NCI-H146 (cell line): ENCODE measurements at places on chromosomes 2 and 18.

GRCh38 chr2:16709769-16710168 is 44.1 kb upstream of the CYRIA start:
- no peak for DNase-seq

GRCh38 chr2:232528746-232529460 is 2.9 kb downstream of the CHRND start:
- DNase-seq = no peak

GRCh38 chr2:212034841-212035585 is 503.6 kb downstream of the ERBB4 start:
- DNase-seq = no peak

GRCh38 chr2:45256867-45257641 is 247.8 kb upstream of the SIX2 start:
- peak; percentile 95 for DNase-seq

- no peak for DNase-seq
Observed at GRCh38 chr2:23483791-23484190, 98.8 kb downstream of the KLHL29 start.

DNA sequence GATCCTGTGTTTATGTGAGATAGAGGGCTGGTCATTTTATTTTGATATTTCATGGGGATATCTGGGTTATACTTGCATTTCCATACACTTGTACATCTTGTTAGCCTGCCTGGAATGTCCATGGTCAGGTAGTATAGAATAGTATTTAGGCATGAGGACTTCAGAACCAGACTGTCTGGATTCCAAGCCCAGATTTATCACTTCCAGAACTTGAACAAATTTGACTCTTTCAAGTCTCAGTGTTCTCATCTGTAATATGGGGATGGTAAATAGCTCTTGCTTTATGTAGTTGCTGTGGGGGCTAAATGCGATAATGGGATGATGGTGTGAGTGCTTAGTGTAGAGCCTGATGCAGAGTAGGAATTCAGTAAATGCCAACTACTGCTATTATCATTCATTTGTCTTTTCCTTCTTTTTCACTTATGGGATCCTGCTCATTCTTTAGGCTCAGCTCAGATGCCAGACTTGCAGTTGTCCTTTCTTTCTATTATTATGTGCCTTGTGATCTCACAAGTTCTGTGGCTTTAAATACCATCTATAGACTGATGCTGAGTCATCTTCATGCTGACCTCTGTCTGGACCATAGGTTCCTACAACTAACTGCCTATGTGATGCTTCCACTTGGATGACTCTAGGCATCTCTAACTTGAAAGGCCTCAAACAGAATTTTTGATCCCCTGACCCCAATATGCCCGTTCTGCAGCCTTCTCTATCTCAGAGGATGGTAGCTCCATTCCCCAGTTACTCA is 67.4 kb downstream of the POLE4 start:
- no peak for DNase-seq

DNA sequence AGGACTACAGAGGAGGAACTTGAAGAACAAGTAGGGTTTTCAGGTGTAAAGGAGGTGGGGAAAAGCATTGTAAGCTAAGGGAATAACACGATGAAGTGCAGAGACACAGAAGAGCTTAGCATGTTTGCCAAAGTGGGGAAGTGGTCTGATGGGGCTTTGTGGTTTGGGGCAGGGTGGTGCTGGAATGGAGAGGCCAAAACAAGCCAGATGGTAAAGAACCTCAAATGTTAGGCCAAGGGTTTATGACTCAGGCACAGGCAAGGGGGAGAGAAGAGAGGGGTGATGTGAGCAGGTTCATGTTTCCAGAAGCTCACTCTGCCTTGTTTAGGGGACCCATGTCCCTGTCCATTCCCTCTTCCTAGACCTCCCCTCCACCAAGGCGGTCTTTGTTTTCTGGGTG is 104.5 kb upstream of the YWHAQ start:
- DNase-seq = no peak

- DNase-seq = no peak
Observed at GRCh38 chr18:38900031-38900430, 1334.4 kb upstream of the CELF4 start.

GRCh38 chr2:132740081-132740720 is 70.2 kb upstream of the LYPD1 start:
- DNase-seq = no peak

DNA sequence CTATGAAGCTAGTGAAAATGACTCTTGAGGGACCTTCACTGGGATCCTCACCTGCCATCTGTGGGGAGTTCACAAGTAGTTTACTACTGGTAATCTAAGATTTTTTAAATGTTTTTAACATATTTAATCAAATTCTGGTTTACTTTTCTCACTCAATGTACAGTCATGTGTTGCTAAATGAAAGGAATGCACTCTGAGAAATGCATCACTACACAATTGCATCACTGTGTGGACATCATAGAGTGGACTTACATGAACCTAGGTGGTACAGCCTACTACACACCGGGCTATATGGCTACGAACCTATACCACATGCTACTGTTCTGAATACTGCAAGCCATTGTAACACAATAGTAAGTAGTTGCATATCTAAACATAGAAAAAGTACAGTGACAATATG is 528.0 kb downstream of the BCL11A start:
- DNase-seq = no peak

GRCh38 chr2:224039770-224040440 is 819 bp upstream of the SERPINE2 start:
- no peak for DNase-seq

DNA sequence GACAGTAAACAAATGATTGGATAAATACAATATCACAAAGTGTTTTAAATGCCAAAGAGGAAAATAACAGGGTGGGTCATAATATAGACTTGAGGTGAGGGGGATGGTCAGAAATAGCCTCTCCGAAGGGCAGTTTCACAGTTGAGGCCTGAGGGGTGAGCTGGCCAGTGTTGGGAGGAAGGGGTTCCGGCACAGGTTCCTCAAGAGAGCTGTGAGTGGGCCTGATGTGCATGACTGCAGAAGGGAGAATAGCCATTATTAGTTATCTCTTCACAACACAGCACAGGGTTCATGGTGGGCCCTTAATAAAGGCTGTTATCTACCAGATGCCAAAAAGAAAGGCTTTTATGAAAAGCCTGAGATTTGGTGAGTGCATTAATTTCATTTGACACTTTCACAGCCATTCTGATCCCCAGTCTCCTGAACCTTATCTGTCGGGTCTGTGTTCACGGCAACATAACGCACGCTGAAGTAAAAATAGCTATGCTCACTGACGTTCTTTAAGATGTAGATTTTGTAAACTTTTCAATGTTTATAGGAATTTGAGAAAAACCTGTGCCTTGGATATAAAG is 39.6 kb downstream of the POLR1A start:
- no peak for DNase-seq

DNA sequence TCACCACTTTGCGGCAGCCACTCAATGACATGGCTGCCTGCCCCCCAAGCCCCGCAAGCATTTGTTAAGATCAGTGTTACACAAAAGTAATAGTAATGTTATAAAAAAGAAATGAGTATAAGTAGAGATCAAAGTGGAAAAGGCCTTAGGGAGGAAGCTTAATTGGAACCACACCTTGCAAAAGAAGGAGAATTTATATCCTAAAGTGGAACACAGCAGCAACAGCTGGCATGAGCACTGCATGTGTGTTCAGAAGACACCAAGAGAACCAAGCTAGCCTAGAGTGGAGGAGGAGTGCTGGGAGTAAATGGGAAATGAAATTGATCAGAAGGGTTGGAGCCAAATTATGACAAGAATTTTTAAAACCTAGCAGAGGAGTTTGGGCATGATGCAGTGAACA is 73.1 kb upstream of the STK17B start:
- DNase-seq = no peak

DNA sequence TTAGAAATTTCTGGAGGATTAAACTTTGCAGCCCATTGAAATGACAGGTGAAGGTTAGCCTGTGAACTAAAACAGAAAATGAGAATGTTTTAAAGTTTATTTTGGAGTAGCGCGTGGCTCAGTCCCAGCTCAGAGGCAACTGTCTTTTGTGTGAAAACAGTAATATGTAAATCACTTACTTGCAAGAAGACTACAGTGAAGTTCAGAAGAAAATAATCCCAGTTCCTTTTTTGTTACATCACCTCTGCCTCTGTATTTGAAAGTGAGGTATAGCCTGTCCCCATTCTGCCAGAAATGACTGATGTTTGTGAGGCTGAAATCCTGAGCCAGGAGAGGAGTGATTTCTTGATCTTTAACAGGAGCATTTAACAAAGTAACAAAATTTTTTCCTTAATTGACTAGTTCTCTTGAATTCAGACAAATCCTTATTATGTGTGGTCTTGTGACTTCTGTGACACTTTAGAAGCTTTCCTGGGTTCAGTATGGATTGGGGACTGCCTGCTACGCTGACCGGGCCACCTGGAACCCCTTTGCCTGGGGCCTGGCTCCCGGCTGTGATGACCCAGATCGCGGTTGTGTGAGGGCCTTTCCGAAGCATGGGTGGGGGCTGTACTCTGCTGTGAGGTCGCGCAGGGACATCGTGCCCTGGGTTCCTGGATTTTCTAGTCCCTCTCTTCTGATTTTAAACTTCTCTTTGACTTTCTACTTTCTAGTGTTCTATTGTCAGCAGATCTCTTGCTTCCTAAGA is 24.3 kb downstream of the TRAPPC12 start:
- DNase-seq = no peak

DNA sequence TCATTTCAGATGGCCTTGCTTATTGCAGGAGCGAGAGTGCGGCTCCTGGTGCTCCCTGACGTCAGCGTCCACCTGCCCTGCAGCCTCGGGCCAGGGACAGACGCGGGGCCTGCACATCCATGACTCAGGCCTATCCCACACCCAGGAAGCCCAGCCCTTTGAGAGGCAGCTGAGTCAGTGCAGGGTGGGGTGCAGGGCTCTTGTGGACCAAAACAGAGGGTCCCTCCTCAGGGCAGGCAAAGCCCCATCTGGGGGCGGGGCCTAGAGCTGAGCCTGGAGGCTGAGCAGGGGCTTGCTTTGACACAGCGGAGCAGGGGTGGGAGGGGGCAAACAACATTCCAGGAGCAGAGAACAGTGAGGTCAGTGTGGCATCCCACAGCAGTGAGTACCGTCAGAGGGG is 7.7 kb upstream of the ARHGEF4 start:
- no peak for DNase-seq

- no peak for DNase-seq
Observed at GRCh38 chr2:215793747-215794595, 219.4 kb downstream of the MREG start.

DNA sequence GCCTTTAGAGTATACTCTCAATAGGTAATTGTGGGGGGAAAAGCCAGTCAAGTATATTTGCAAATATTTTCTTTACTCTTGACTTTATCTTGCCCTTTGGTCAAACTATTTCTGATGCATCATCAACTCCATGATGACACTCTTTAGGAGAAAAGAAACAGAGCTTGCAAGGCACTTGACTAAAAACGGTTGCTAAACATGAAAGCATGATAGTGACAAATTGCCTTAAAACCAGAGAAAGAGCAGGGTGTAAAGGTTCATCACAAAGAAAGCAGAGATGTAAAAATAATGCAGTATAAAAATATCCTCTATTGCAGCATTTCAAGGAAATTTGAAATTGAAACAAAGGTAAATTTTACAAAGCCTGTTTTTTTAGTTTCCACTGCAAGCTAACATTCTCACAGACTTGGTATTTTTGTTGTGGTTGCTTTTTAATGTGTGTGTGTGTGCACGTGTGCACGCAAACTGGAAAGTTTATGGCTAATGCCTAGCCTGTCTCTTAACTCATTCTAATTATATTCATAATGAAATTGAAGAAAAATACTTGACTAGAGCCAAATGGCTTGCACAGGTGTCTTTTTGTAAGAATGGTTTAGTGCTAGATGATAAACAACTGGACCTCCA is 503.6 kb downstream of the ARHGAP15 start:
- DNase-seq = no peak

GRCh38 chr2:195451160-195451559 is 205.9 kb upstream of the SLC39A10 start:
- DNase-seq = no peak

- DNase-seq = no peak
Observed at GRCh38 chr2:46303822-46304221, 6.6 kb downstream of the EPAS1 start.

GRCh38 chr2:233034091-233034882 is 1.8 kb downstream of the NEU2 start:
- no peak for DNase-seq

- no peak for DNase-seq
Observed at GRCh38 chr18:78876868-78877267, 102.8 kb upstream of the SALL3 start.

DNA sequence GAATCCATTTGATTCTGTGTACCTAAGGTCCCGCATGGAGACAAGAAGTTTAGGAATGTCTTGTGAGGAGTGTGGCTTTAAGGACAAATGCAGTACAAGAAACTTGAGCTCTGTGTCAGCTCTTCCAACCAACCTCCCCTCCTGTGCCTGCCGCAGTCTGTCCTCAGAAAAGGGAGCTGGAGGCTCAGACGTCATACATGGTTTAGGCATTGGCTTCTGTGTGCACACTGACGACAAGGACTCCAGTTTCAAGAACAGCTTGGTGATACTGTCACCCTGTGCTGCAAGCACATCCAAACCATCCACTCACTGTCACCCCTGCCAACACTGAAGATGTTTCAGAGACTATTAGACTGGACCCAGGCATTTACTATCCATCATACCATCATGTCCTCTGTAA is 470.4 kb downstream of the IRS1 start:
- DNase-seq = no peak

GRCh38 chr18:48928787-48929186 is 22.0 kb downstream of the SMAD7 start:
- DNase-seq = peak; percentile 86

DNA sequence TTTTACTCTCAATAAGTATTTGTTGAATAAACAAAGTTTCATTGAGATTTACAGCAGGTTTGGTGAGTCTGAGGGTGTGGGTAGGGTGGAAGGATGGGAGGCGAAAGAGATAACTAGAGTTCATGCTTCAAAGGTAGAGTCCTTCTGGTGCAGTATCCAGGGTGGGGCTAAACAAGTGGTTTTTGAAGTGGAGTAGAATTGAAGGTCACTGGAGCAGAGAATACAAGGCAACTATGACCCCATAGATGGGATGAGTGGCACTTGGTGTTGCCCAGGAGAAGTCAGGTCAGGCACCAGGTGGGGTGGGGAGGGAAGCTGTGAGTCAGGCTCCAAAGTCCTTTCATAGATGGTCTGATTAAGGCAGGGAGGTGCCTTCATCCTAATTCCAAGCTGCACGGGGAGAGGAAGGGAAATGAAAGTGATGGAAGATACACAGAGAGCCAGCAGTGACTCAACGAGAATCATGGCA is 6.6 kb upstream of the CAB39 start:
- no peak for DNase-seq

GRCh38 chr2:21841341-21841740 is 717.6 kb downstream of the TDRD15 start:
- no peak for DNase-seq

DNA sequence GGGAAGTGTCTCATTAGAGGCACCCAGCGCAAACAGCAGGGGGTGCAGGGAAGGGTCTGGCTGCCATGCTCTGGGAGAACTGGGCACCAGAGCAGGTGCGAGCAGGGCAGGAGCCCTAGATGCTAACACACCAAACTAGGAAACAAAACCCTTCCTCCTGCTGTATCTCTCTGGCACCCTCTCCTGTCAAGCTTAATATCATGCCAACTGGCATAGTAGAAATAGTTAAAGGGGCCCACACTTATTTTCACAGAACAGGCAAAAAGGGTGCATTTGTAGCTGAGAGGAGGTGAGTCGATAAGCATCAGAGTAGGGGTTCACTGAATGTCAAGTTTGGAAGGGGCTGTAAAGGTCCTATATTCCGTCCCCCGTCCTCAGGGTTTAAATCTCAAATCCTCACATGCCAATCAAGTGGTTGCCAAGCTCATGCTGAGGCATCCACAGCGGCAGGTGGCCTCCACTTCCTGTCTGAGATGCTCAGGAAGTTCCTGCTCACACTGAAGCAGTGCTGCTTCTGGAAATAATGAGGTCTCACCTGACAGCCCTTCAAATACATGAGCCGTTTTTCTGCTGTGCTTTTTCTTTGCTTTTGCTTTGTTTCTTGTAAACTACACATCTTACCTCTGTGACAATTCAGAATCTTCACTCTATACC is 14.9 kb upstream of the ACKR3 start:
- no peak for DNase-seq
